A673 (cell line): ENCODE measurements at places on chromosomes 7 and 10.

GRCh38 chr7:102262546-102262945 lies 24.1 kb upstream of the SH2B2 start:
- DNase-seq: no peak

DNA sequence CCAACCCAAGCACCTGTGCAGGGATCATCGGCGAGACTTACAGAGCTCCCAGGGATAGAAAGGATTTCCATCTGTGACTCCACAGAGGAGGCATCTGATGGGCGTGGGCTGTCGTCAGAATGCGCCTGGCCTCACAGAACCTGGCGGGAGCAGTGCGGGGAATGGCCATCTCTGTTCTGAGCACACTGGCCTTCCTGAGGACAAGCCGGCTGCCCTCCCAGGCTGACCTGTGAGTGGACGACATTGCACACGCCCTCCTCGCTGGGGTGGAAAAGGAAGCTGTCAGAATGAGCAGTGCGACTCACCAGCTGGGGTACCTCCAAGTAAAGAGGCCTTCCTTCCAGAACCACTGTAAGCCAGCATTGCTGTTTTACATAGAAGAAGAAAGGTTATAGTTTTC lies 234.6 kb upstream of the PITRM1 start:
- no peak for DNase-seq

DNA sequence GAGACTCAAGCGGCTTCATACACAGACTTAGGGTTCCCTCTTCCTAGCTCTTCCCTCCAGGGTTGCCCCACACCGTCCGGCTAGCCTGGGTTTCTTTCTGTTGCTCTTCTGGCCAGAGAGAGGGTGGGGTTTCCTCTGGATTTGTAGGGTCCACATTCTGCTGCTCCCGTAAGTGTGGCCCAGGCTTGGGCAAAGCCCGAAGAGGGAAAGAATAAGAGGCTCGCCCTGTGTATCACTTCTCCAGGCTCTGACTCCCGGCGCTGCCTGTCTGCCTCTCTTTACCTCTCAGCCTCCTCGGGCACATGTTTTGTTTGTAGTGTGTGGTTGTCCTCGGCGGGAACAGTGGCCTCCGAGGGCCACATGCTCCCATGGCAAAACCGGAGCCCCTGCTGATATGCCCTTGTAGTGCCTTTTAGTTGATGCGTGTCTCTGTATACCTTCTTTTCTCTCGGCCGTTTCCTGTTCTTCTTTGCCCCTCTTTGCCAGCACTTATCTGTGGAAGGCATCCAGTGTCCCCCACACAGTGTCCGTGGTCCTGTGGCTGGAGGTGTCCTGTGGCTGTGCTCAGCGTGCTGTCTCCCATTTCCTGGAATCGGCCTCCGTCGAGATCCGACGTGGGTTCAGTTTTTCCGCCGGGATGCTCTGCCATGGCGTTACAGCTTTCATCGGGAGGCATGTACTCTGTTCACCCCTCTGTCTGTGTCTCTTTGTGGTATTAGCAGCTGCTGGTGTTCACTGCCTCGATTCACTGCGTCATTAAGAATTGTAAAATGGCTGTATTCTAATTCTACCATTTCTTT lies 102.9 kb downstream of the INPP5A start:
- DNase-seq: no peak

- no peak for DNase-seq
Observed at GRCh38 chr7:81929386-81929785, 159.5 kb upstream of the HGF start.

DNA sequence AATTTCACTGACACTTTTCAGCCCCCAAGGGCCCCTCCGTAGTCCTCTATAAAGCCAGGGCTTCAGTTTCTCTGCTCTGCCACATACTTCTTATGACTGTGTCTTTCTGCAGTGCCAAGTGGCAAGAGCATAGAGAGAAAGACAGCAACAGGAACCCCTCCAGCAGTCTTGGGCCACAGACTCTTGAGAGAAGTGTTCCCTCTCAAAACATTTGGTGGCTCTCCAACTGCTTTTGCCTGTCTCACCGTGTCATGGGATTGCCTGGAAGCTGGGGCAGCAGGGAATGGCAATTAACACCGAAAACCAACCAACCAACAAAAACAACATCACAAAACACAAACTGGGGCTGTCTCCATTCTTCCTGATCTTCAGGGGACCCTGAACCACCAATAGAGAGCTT lies 73.8 kb upstream of the ELN start:
- DNase-seq: no peak

- DNase-seq: peak; percentile 49
Observed at GRCh38 chr7:30285067-30285535, 704 bp downstream of the ZNRF2 start.

DNA sequence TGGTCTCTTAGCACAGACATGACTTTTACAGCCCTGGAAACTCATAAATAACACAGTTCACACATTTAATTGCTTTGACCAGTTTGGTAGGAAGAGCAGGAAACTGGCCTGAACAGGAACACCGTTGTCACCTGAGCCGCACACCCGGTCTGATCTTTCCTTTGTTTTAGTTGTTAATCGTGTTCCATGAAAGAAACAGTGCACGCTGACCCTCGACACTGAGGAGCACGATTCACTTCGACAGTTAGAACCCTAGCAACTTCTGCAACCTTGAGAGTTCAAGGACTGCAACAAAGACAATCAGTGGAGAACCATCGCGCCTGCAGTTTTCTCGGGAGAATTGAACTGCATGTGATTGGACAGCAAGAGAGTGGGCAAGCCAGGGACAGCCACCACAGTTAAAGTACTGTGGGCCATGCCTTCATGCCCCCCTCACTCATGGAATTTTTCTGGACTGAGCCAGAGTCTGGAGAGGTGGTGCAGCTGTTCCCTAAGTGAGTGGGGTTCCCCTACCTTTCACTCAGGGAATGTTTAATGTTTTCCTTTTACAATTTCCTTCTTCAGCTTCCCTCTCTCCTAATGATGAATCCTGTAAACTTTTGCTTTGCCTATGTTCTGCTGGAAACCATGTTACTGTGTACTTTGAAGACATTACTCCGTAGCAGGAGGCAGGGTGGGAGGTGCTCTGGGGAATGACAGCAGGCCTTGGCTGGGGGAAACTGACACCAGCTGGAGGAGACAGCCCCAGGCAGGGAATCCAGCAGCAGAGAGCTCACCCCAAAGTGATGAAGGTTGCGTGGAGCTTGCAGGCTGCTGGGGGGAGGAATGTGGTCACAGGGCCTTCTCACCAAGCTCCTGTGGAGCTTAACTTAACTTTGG lies 198.7 kb downstream of the ZNF438 start:
- DNase-seq: no peak

- DNase-seq: no peak
Observed at GRCh38 chr7:155996718-155997280, 184.5 kb upstream of the SHH start.

GRCh38 chr10:103476046-103476768 lies 2.8 kb downstream of the CALHM3 start:
- no peak for DNase-seq

DNA sequence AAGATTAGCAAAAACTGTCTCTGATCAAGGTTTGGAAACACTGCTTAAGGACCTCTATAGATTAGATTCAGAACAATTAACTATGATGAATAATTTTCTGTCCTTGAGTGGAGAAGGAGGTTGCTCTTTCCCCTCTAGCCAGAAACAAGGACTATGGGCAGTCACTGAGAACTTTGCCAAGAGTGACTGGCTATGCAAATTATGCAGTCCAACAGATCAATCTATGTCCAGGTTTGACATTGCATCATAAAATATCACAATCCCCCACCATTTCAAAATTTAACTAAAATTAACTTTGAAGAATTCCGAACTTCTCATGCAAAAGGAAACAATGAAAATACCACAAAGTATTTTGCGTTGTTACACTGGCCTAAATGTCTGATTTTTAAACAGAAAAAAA lies 50.6 kb downstream of the TSPAN12 start:
- DNase-seq: no peak

GRCh38 chr7:134465491-134465890 lies 6.6 kb upstream of the AKR1B1 start:
- DNase-seq: no peak

DNA sequence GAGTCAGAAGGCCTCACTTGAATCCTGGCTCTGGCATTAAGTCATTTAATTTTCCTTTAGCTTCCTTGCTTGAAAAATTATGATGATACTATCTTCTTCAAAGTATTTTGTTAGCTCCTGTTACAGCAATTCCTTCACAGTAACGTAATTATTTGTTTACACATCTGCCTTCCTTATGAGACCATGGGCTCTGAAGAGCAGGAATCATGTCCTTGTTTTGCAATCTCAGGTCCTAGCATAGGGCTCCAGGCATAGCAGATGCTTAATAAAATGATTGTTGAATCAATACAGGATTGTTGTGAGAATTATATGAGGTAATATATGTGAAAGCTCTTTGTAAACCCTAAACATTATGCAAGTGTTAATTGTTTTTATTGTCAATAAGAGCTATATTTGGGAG lies 25.5 kb downstream of the KLHDC10 start:
- no peak for DNase-seq

DNA sequence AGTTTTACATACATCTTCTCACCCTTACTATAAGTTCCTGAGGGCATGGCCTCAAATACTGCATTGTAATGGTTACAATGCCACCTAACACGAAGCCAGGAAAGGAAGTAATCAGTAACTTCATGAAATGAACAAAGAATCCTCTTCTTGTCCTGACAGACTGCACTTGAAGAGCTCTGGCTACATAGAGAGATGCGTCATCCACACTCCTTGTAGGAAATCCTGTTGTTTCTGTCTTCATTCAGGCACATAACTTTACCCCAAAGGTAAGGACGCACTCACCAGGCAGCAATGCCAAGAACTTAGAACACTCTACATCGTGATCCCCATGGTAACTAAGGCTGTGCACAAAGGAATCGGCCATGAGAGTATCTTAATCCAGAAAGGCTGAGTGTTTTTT lies 80.3 kb upstream of the ARID5B start:
- no peak for DNase-seq

DNA sequence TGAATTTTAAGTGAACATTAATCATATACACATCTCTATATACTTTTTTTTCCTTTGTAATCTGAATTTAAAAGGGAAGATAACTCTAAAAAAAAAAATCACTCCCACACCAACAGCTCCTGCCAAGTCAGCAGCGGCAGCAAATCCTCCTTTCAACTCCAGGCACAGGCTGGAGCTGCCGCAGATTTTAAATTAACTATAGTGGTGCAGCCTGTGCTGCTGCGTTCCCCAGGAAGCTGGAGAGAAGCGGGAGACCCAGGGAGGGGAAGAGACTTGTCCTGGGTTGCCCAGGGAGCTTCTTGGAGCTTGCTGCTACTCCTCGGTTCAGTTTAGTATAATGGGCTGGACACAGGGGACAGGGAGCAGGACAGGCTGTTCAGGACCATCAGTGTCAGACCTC lies 32.6 kb upstream of the HSPB1 start:
- no peak for DNase-seq

GRCh38 chr7:45574416-45574668 lies 174 bp downstream of the ADCY1 start:
- peak; percentile 47 for DNase-seq

- DNase-seq: no peak
Observed at GRCh38 chr7:158867214-158867984, 11.0 kb downstream of the DYNC2I1 start.

DNA sequence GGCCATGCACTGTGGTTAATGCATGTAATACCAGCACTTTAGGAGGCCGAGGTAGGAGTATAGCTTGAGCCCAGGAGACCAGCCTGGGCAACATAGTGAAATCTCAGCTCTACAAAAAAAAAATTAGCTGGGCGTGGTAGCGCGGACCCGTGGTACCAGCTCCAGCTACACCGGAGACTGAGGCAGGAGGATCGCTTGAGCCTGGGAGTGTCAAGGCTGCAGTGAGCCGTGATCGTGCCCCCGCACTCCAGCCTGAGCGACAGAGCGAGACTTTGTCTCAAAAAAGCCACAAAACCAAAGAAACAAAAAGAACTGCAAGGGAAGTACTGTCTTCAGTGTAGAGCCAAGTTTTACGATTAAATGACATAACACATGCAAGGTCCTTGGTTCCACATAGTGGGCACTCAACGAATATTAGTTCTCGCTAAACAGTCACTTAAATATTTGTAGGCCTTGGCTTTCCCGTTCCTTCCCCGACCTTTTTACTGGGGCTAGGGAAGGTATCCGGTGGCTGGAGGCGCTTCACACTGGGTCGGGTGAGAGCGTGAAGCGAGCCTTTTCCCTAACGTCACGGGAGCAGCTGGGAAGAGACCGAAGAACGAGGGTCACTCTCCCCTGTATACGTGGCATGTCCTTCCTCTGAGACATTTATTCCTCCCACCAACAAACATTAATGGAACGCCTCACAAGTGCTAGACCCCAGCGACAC lies 993 bp upstream of the SND1 start:
- DNase-seq: no peak

- DNase-seq: no peak
Observed at GRCh38 chr10:48336978-48337599, 30.6 kb downstream of the MAPK8 start.

GRCh38 chr7:38211940-38212339 lies 33.9 kb downstream of the STARD3NL start:
- DNase-seq: no peak

DNA sequence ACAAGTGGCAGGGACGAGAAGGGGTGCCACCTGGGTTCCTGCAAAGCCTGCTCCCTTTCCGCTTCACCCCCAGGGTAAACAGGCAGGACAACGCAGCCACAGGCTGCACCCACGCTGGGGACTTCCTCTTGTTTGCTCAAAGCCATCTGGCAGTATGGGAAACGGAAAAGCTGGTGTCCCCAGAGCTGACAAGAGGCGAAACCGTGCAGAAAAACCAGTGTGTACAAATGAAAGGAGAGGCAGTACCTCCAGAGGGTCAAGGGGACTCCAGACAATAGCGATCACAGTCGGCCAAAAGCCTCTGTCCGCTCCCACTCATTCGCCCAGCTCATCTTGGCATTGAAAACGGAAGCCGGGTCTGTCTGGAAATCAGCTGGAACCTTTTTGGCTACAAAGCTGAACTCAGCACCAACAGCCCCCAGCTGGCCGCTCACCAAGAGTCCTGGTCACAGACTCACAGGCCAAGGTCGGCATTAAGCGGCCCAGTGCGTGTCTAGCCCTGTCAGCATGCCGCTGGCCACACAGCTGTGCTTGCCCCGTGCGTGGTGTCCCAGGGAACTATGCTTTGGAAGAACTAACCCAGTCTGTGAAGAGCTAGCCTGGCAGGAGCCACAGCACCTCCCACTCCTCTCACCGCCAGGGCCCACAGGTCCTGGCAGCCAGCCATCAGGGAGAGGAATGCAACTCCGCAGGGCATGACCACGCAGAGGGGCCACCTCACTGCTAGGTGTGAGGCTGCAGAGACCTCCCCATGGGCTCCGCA lies 10.4 kb downstream of the TNS3 start:
- DNase-seq: no peak
